CD4-positive, alpha-beta T cell treated with Interleukin-4 for 4 hours (primary cell): ENCODE measurements at places on chromosomes 12 and 14.

DNA sequence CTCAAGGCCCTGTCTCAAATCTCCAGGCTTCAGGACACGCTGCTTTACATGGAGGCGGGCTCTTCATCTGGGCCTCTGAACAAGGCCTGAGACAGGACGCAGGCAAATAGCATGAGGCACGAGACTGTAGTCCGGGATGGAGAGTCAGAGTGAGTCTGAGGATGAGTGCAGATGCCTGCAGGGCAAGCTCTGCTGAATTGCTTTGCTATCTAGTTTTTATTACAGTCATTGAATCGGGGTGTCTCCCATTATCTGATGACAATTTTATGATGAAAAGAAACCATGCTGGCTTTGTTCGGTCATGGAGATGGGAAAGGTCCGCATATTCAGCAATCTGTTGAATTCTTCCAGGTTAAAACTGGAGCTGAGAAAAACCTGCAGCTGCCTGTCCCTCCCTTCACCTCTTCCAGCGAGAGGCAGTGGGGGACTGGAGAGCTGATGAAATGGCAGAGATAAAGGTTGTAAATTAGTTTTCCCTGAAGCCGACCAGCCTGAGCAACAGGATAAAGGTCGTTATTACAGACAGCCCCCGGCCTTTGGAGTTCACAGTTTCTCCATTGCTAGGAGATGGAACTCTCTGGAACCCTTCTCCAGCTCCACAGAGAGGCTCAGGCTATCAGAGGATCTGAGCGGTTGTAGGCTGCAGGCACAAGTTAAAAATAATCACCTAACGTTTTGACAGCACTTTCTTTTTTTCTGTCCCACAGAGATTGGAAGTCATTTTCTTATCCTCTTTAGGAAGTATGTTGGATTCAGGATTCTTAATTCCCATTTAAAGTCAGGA, 1.3 kb upstream of the ADGRD1 start:
- no peak for DNase-seq

DNA sequence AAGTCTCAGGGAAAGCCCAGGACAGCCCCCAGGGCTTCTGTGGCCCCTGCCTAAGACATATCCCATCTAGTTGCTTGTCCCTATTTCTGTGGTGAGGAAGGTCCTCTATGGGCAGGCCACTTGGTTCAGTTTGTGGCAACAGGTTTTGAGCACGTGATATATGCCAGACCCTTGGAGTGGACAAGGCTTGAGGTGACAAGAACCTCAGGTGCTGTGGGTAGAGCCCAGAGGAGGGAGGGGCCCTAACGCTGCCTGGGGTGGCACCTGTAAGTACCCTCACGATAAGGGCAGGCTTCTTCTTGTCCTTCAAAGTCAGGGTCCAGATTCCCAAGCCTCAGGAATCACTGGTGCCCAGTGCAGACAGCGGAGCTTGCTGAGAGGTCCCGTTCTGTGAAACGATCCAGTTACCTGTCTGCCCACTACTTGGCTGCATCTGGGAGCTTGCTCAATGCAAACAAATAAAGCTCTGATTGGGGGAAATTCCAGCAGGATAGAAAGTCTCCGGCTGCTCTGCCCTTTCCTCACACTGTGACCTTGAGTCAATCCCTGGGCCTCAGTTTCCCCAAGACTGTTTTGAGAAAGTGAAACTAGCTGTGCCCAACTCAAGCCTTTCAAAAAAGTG, 47.7 kb upstream of the FAM181A start:
- no peak for DNase-seq

DNA sequence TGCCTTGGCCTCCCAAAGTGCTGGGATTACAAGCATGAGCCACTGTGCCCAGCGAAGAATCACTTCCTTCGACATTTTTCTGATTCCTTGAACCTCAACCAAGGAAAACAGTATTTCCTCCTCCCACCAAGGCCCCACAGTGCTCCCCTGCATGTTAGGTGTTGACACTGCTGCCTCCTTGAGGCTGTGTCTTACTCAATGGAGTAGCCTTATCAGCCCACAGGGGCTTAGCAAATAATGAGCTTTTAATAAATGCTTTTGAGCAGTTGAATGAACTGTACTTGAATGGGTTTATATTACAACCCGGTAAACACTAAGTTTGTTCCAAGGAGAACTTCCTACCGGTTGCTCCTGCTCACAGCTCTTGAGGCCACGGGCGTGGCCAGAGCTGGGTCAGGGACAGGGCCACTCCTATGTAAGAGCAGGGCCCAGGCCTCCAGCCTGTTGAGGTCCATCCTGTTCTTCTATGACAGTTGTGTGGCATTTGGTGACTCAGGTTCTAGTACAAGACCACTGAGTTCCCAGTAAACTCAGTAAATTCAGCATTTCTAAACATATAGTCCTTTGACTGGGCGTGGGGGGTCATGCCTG, 36.8 kb upstream of the TUBA1A start:
- DNase-seq, result no peak

GRCh38 chr14:68412505-68413465, 380.1 kb downstream of the ZFP36L1 start:
- no peak for DNase-seq

GRCh38 chr14:51209457-51209856, 30.6 kb upstream of the TMX1 start:
- no peak for DNase-seq
